Hippocampal formation (tissue), 2 donors: ENCODE measurements at places on chromosomes 5 and 9.
A peak's percentile ranks its signal among the peaks of the same experiment; 100 is the strongest.

DNA sequence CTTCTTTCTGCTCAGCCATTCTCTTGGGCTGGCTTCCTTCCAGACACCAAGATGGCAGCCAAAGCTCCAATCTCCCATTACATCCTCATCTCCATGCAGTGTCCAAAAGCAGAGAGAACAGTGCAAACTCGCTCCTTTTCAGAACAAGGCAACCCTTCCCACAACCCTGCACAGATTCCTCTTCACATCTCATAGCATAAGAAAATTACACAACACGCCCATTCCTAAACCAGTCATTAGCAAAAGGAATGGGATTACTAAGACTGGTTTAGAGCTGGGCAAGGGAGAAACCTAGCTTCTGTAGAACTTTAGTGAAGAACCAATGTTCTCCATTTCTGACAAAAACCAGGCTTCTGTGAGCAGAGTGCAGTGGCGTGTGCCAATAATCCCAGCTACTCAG lies 51.5 kb upstream of the CTNNA1 start:
- no peak for DNase-seq

- no peak for DNase-seq
Measured at GRCh38 chr9:115328228-115328627, 210.3 kb upstream of the TNC start.

GRCh38 chr9:124295159-124295794 lies 37.5 kb downstream of the NEK6 start:
- no peak for DNase-seq

- DNase-seq, result no peak
Measured at GRCh38 chr5:151249281-151249680, 3.7 kb upstream of the GM2A start.

- no peak for DNase-seq
Measured at GRCh38 chr9:12923468-12924009, 148.7 kb downstream of the LURAP1L start.

DNA sequence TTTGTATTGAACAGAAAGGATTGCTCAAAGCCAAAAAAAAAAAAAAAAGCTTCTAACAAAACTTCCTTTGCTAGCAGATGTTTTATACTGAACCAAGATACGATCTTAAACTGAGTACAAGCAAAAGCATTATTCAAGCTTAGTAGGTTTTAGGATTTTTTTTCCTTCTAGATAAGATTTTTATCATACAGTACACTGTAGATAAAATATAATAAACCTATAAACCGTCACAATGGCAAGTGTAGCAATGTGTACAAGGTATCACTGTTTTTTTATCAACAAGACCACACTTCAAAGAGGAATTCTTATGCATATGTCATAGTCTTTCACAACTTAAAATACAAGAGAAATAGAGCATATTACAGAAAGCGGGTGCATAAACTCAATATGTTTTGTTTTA lies 56.5 kb upstream of the TRPM3 start:
- no peak for DNase-seq

- DNase-seq, result no peak
Measured at GRCh38 chr5:160539431-160539830, 117.8 kb downstream of the PTTG1 start.

DNA sequence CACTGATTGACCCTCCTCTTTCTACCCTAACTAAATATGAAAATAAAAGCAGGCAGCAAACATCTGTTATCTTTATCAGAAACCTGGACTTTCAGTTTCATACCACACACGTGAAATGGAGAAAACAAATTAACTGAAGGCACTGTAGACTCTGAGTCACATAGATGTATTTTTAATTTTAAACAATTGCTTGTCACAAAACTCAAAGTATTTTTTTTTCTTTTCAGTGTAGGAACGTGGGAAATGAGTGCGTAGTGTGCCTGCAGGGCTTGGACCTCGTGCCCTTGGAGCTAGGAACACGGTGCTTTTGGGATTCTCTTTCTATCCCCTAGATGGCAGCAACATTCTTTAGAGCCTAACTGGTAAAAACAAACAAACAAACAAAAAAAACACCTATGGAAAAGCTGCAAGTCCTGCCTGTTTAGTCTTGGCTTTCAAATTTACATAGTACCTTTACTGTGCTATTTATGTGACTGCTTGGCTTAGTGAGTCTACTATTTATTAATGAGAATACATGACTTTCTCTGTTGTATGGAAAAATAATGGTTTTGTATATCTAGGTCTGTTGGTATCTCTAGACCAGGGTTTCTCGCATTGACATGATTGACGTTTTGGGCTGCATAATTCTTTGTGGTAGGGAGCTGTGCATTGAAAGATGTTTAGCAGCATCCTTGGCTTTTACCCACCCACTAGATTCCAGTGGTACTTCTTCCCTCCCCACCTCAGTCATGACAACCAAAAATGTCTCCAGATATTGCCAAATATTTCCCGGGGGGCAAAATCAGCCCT lies 16.8 kb upstream of the ACTBL2 start:
- peak; percentile 84 for DNase-seq

DNA sequence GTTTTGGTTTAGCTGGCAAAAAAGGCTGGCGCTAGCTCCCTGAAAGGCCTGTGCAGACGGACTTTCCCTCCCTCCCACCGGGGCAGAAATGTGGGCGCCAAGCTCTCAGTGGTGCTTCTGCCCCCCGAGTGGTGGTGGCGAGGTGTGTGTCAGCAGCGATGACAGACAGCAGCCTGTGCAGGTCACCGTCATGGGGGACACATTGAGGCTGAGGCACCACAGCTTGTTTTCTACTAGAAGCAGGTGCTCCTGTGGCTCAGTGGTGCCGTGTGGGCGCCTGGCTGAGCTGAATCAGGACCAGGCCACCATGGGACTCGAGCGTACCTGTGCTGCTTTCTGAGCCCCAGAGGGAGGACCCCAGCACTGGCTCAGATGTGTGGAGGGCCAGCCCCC lies 6.2 kb downstream of the WNK2 start:
- DNase-seq, result no peak

- no peak for DNase-seq
Measured at GRCh38 chr5:115948091-115948534, 14.2 kb upstream of the LVRN start.

DNA sequence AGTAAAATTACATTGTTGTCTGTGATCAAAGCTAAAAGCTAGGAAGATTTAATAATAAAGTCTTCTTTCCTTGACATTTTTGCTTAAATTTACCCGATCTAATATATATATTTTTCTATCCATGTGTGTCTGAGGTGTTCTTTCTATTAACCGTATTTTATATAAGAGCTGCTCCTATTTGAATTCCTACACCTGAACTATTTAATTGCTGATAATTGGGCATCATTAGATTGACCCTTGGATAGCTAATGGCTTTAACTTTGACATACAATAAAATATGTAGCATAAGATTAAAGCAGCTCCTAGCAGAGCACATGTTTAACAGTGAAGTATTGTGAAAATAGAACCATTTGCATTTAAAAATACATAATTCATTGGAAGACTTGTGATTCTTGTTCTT lies 792.7 kb downstream of the MAT2B start:
- no peak for DNase-seq

- no peak for DNase-seq
Measured at GRCh38 chr5:167943343-167943742, 348.1 kb upstream of the WWC1 start.

DNA sequence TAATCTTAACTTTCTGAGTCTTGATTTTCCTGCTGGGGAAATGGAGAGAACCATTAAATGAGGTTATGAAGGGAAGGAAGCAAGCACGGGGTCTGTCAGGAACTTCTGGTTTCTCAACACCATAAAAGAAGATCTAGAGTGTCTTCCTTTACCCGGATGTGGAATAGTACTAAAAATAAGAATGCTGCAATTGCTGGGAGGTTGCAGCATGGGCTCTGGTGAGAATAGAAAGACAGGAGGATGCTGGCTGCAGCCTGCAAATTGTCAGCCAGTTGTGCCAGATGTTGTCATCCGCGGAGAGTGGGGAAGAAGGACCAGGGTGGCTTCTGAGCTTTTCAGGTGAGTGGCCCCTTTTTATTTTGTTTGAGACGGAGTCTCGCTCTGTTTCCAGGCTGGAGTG lies 69.3 kb upstream of the STC2 start:
- DNase-seq, result no peak

GRCh38 chr9:78606001-78606379 lies 309.1 kb downstream of the PSAT1 start:
- no peak for DNase-seq

GRCh38 chr9:18010492-18010891 lies 431.6 kb downstream of the SH3GL2 start:
- DNase-seq, result no peak

GRCh38 chr5:169753795-169754194 lies 116.7 kb downstream of the DOCK2 start:
- no peak for DNase-seq

DNA sequence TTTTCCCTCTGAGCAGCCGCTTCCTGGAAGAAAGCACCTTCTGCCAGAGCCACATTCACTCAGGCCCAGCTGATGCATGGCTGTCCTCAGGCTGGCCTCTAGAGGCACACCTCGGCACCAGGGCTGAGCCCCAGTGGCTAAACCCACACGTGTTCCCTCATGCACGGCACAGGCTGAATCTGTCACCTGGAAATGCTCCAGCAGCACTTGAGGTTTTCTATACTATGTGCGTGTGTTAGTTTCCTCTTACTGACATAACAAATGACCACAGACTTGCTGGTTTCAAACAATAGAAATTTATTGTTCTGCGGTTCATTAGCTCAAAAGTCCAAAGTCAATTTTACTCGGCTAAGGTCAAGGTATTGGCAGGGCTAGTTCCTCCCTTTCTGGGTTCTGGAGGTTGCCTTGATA lies 141.4 kb downstream of the LRRC70 start:
- DNase-seq, result no peak

GRCh38 chr9:31071606-31072286 lies 1312.7 kb upstream of the ACO1 start:
- DNase-seq, result no peak

DNA sequence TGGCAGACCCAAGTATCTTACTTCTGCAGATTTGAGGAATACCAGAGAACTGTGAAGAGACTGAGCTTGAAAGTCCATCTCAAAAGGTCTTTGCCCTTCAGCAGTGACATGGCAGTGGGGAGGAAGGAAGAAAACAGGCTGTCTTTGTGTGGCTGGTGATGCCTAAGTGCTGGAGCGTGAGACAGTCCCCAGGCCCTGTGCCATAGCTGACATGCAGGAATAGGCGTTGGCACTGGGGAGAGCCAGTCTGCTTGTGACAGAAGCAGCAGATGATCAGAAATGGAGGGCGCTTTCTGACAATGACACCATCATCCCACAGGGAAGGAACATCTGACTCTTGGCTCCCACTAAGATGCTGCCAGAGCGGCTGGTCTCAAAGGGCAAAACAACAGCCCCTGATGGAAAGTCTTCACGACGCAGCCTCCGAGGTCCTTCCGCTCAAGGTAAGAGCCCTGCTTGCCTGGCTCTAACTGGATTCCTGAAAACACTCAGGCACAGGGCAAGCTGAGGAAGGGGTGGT lies 15.5 kb upstream of the GLRX start:
- DNase-seq, result peak; percentile 53

DNA sequence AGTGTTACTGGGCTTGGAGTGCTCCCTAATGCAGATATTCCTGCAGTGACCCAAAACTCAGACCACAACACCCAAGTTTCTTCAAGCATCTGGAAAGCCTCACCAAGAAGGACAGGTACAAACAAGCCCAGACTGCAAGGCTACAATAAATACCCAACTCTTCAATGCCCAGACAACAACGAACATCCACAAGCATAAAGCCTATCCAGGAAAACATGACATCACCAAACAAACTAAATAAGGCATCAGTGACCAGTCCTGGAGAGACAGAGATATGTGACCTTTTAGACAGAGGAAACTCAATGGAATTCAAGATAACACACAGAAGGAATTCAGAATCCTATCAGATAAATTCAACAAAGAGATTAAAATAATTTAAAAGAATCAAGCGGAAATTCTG lies 605.6 kb downstream of the PDE4D start:
- DNase-seq, result no peak

DNA sequence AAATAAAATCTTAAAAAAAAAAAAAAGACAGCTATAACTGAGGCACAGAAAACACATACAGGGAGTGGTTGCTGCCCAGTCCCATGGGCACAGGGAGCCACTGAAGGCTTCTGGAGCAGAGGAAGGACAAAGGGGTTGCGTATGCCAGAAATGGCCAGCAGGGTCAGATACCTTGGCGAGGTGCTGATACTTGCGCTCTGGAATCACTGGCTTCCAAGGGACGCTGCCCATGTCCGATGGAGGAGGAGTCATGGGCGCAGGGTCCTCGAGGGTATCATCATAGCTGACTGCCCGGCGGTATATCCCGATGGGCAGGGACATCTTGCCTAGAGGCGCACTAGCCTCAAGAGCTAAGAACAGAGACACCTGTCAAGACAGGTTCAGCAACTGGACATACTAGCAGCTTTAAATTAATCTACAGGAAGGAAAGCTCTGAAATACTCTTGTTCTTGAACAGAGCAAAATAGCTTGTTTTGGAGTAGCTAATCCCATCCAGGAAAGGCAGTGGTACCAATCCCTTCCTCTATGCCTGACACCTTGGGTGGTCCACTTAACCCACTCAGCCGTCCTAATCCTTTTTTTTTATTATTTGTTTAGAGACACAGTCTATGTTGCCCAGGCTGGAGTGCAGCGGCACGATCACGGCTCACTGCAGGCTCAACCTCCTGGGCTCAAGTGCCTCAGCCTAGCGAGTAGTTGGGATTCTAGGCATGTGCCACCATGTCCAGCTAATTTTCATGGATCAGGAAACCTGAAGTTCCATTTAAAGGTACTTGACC lies 6.0 kb downstream of the KIAA1191 start:
- DNase-seq, result no peak

- no peak for DNase-seq
Measured at GRCh38 chr9:114016629-114017423, 61.3 kb downstream of the AMBP start.

GRCh38 chr5:135055396-135055795 lies 21.4 kb upstream of the PITX1 start:
- no peak for DNase-seq

DNA sequence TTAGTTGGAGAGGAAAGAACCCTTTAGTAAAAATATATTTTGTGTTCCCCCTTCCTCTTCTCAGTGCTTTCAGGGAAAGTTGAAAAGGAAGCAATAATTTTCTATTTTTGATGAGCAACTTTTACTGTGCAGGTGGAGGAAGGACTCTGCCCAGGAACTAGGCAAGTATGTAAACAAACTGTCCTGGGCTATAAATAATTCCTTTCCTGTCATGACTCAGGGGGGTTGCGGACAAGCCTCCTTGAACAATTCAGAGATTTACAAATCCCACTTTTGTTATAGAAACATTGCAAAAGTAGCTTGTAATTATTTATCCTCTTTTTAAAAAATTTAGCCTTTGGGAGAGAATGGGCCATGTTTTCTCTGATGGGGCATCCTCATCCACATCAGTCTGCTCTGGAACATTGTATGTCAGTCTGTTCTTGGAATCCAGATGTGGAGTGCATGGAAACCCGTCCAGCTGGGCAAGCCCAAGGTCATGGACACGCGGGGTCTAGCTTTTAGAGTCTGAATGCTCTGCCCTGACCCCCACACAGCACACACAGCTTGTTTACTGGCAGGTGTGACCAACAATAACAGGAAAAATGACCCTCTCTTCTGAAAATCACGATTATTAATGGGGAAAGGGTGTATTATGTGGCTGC lies 127.6 kb downstream of the GADD45G start:
- no peak for DNase-seq

DNA sequence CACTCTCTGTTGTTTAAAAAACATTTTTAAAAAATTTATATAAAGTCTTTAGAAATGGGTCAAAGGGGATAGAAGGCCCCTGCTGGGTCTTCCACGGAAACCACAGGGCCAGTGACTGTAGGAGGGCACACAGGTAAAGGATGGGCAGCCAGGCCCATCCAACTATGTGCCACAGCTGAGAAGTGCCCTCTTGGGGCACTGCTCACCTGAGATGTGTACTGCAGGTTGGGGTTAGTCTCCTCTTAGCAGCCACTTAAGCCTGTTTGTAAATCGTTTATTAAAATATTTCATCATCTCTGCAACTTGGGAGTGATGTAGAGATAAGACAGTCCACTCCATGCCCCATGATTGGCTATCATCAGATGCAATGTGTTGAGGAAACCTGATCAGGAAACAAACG lies 222.4 kb downstream of the DIRAS2 start:
- DNase-seq, result no peak
